Astrocyte (in vitro differentiated cells and primary cell): ENCODE measurements at places on chromosomes 5 and 9.

DNA sequence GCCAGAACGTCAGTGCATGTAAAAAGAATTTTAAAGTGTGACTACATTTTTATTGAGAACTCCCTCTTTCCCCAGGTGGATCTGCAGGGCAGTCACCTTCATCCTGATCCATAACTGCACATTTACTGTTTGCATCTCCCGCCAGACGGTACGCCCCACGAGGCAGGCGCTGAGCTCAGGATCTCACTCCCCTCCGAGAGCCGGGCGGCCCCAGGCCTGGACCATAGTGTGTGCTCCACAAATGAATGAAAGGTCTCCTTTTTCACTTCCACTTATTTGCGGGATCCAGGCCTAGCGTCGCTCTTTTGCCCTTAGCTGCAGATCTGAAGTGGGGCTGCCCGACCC, 378 bp downstream of the DROSHA start:
- no peak for DNase-seq

GRCh38 chr5:61701877-61702602, 370.0 kb downstream of the ZSWIM6 start:
- DNase-seq, result no peak

- DNase-seq, result no peak
These were observed 30.9 kb downstream of the GLT6D1 start for GRCh38 chr9:135608294-135608998.

GRCh38 chr5:58491216-58491892, at the start of gene GAPT:
Gene GAPT, plus strand, starts transcription at chr5:58491435. Its CDS starts 3,102 bp downstream, at chr5:58494537.
- no peak for DNase-seq

- peak; percentile 65 for DNase-seq
These were observed 685.8 kb downstream of the MAT2B start for GRCh38 chr5:164191240-164191639.

GRCh38 chr9:92964607-92965060, 17.3 kb downstream of the FGD3 start:
- DNase-seq, result no peak

DNA sequence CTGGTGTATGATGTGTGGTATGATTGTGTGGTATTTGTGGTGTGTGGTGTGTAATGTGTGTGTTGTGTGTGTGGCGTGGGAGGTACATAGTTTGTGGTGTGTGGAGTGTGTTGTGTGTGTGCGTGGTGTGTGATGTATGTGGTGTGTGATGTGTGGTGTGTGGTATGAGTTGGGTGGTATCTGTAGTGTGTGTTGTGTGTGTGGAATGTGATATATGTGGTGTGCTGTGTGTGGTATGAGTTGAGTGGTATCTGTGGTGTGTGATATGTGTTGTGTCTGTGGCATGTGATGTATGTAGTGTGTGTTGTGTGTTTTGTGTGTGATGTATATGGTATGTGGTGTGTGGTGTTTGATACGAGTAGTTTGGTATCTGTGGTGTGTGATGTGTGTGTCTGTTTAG, 272.5 kb upstream of the IRX1 start:
- no peak for DNase-seq

- DNase-seq, result no peak
These were observed 150.8 kb downstream of the DOCK8 start for GRCh38 chr9:365436-365835.

DNA sequence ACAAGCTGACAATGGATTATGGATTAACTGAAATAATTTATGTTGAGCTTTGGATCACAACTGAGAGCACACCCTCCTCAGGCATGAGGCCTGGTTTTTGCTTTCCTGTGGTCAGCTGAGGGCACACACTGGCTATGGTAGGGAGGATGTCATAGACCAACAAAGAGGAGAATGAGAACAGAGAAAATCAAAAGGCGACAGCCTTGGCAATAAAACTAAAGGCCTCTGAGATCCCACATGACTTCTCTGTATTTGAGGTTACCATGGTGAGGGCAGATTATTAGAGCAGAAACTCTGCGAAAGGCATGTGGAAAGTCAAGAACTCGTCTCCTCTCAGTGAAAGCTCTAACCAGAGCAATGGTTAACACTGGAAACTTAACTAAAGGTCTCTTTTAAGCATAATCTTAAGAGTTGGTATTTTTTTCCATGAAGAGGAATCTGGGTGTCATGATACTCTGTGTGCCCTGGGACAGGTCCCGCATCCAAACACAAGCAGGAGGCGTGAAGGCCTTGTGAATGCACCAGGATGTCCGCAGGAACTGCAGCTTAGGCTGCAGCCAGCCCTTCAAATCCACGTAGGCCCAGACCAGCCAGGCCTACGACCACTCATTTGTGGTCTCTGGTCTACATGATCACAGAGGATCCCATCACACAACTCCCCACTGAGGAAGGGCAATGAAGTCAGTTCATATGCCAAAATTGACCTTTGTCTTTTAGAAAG, 12.4 kb upstream of the MEIKIN start:
- no peak for DNase-seq
